Fibroblast of the aortic adventitia (primary cell): ENCODE measurements at places on chromosomes 1 and 21.

GRCh38 chr1:58929671-58930325 is 146.0 kb upstream of the JUN start:
- DNase-seq, result no peak

DNA sequence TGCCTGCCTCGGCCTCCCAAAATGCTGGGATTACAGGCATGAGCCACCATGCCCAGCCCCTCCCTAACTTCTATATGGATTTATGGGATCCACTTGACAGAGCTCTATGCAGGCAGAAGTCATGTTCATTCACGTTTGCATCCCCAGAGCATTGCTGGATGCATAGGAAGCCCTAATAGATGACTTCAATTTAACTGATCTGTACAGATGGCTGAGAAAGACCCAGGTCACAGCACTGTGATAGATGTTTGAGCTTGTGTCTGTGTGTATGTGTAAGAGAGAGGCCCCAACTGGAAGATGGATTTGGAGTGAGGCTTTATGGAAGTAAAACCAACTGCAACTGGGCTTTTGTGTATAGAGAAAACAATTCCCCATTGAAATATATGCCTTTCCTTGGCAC is 30.9 kb upstream of the PLXNA2 start:
- DNase-seq, result no peak

DNA sequence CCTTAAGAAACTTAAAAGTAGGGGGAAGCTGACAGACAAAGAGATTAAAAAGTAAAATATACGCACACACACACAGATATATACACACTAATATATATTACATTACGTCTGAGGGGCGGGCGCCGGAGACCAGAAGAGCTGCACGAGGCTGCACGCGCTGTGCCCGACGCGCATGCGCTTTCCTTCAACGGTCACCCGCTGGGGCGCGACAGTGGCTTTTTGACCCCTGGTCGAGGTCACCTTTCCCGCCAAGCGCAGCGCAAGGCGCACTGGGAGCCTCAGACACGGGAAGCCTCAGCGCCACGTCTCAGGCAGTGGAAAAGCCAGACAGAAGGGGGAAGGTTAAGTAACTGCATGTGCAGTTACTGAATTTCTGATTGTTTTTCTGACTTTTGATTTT is at the start of gene HORMAD1:
HORMAD1 (minus strand) TSS at position 193 of the 400 bp plus-strand sequence. CDS start 1,390 bp downstream, outside the sequence.
- no peak for DNase-seq

DNA sequence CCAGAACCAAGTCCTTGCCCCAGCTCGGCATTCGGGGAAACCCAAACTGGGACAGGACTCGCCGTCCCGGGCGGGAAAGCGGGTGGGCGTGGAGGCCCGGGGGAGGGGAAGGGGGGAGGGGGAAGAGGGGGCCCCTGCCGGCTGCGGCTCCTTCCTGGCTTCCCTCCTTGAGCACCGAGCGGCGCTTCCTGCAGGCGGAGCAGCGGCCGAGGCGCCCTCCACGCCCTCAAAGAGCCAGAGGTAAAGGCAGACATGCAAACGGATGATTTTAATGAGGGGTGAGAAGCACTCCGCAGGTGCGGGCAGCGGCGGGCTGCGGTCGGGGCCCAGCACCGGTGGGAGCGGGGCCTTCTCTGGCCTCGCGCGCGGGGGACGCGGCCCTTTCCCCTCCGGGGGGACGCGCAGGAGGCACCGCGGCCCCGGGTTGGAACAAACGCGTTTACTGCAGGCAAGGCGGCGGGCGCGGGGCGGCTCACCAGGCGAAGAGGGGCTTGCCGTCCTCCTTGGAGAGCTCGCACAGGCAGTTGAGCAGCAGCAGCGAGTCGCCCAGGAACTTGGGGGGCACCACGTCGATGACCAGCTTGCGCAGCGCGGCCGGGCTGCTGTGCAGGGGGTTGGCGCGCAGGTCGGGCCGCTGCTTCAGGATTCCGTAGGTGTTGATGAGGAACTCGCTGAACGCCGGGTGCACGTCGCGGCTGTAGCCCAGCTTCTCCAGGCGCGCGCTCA is 5.7 kb upstream of the FTCD start:
- no peak for DNase-seq

- DNase-seq, result no peak
These were observed 72.1 kb downstream of the SLC5A9 start for GRCh38 chr1:48294656-48295055.

DNA sequence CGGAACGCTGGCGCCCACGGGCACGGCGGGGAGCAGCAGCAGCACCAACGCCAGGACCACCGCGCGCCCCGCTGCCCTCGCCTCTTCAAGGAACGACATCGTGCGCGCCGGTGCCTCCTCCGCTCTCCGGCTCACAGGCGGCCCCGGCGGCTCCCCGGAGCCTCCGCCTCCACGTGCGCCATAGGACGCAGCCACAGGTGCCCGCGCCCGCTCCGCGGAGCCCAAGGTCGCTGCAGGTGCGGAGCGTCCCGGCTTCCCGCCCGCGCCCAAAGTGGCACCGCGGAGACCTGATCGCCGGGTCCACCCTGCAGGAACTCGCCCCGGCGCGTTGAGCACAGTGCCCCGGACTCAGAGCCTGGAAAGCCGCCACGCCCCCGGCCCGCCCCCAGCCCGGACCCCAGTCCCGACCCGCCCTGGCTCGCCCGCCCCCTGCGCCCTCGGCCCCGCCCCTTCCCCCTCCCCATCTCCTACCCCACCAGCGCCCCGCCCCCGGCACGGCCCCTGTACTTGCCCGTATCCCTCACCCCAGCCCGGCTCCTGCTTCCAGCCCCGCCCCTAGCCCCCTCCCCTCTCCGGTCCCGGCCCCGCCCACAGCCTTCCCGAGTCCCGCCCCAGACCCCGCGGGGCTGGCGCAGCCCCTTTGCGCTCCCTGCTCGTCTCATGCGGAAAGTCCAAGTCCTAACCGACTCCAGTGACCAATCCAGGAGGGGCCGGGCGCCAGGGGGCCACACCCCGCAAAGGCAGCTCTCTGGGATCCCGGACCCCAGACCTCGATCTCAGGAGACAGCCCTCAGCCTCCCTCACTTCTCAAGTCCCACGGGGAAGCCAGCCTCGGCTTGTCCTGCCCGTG is at the start of gene MEGF6:
MEGF6 (minus strand) TSS at position 339 of the 850 bp plus-strand sequence; CDS start at position 99, 240 bp downstream.
- no peak for DNase-seq

GRCh38 chr1:93552741-93553455 is 105.0 kb downstream of the FNBP1L start:
- peak; percentile 65 for DNase-seq

DNA sequence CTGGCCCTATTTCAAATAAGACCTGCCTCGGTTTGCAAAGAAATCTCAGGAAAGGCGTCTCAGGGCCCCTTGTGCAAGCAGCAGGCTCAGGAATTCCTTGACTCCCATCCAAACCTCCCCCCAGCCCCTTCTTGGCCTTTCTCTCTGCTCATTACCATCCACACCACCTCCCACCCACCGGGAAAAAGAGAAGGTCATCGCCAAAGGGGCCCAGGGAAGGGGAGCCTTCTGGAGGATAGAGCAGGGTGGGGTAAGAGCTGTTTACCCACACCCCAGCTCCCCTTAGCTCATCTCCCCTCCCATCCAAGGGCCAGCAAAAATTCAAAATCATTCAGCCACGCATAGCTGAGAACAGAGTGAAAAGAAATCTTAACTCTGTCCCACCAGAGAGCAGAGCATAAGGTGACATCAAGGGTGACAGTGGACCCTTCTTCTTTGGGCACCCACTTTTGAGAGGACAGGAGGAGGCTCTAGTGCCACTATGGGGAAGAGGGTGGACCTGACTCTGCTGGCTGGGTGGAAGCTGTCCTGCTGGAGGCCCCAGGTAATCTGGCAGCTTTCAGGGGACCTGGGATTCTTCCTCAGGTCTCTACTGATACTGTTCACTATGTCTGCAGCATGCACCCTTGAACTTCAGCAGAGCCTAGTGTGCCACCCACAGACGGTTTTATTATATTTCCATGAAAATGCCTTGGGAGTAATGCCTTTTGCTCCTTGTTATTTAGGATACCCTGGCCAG is 3.9 kb upstream of the WNT2B start:
- DNase-seq, result no peak

DNA sequence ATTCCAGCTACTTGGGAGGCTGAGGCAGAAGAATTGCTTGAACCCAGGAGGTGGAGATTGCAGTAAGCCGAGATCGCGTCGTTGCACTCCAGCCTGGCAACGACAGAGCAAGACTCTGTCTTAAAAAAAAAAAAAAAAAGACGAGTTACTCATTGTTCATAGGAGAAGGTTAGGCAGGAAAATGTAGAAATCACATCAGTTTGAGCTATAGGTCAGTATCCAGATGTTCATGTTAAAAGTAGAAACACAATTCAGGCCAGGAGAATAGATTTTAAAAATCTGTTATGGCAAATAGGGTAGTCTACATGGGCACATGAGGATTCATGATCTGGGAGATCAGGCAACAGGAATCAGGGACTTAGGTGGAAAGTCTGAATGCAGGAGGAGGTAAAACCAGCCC is 57.7 kb downstream of the SELENOF start:
- no peak for DNase-seq

- DNase-seq, result peak; percentile 77
These were observed 59.1 kb downstream of the ITPKB start for GRCh38 chr1:226679853-226680516.

- DNase-seq, result peak; percentile 58
These were observed 16.0 kb downstream of the IFFO2 start for GRCh38 chr1:18940303-18941020.

- peak; percentile 17 for DNase-seq
These were observed 733 bp downstream of the KDM5B start for GRCh38 chr1:202807451-202807925.

GRCh38 chr1:85447006-85447943 is 17.7 kb downstream of the DDAH1 start:
- DNase-seq, result peak; percentile 55

DNA sequence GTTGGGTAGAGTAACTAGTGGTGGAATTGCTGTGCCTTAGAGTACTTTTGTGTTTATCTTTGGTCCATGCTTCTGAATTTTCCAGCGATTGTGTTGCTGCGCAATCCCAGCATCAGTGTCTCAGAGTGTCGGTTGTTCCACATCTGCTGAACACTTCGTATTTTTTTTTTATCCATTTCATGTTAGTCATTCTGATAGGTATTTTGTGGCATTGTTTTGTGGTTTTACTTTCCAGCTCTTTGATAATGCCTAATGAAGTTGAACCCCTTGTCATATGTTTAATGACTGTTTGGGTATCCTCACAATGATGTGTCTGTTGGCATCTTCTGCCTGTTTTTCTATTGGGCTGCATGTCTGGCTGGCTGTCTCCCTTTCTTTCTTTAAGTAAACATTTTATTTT is 13.6 kb downstream of the TUFT1 start:
- DNase-seq, result peak; percentile 25

DNA sequence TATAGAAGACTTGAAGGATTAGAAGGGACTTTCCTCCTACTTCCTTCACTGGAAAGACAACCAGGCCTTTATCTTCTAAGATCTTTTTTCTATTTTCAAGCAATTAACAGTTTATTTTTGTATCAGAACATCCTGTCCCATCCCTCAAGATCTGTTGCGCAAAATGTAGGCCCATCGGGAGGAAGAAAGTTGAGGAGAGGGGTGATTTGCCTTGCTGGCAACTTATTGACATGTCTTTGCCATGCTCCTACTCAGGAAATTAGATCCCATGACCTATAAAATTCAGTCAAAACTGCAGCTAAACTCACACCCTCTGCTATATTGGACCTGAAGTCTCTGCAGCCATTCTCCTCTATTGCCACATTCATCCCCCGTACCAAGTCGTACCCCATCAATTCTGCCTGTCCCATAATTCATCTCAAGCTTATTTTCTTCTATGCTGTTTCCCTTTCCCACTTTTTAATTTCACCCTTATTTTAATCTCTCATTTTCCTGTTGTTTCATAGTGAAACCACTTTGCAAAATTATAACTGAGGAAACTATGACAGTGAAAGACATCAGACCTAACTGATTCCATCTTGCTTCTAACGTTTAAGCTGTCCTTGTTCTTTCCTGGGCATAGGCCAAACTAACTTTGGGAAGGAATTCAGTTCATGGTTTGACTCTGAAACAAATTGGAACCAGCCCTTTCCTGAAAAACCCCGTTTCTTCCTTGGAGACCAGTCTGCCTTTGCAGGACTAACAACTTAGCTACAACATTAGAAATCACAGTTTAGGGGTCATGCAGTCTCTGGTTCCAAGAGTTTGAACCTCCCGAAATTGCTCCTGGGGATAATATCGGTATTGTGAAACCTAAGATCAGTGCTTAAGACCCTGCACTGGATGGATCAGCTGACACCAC is 195.7 kb upstream of the PTBP2 start:
- no peak for DNase-seq

DNA sequence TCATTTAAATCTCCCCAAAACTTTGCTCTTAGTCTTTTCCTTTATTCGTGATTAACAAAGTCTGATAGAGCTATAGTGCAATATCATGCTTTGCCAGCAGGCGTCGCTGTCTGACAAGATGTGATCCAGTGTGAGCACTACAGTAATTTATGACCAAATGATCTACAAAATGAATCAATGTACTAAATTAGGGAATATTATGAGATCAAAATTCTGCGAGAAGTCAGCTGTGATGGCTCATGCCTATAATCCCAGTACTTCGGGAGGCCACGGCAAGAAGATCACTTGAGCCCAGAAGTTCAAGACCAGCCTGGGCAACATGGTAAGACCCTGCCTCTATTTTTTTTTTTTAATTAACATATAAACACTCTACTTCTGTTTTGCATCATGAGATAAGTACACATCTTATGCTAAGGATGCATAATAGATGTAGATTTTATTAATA is 3.6 kb upstream of the SPSB1 start:
- peak; percentile 87 for DNase-seq

- DNase-seq, result no peak
These were observed 43.2 kb downstream of the GJA5 start for GRCh38 chr1:147717051-147717705.

DNA sequence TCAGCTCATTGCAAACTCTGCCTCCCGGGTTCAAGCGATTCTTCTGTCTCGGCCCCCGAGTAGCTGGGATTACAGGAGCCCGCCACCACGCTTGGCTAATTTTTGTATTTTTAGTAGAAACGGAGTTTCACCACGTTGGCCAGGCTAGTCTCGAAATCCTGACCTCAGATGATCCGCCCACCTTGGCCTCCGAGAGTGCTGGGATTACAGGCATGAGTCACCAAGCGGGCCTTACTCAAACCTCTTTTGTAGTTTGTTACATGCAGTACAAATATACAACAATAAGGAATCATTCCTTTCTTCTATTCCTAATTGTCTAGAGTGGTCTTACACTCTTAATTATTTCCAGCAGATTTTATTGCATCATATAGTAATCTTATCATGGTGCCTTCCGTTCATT is 16.6 kb downstream of the SPATA17 start:
- no peak for DNase-seq

DNA sequence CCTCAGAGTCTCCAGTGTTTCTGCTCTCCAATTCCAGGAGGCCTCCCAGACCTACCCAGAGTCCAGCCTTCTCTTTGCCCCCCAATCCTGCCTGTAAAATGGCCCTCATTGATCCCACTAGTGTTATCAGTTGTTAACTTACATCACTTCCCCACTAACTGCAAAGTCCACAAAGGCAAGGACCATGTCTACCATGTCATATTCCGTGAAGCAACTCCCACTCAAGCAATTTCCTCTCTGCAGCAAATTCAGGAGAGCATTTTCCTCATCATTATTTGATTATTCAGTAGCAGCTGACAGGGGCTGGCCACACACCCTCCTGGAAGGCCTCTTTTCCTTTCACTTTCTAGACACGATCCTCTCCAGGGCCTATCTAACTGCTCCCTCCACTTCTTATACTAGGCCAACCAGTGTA is 153.5 kb downstream of the RERE start:
- DNase-seq, result peak; percentile 64

- DNase-seq, result no peak
These were observed 369.1 kb downstream of the SIPA1L2 start for GRCh38 chr1:232260861-232261260.
